Stimulated activated CD8-positive, alpha-beta memory T cell treated with anti-CD3 and anti-CD28 coated beads, Interleukin-15, amount 100 ng/mL, for 1 hour (primary cell): ENCODE measurements at places on chromosomes 5 and 9.

DNA sequence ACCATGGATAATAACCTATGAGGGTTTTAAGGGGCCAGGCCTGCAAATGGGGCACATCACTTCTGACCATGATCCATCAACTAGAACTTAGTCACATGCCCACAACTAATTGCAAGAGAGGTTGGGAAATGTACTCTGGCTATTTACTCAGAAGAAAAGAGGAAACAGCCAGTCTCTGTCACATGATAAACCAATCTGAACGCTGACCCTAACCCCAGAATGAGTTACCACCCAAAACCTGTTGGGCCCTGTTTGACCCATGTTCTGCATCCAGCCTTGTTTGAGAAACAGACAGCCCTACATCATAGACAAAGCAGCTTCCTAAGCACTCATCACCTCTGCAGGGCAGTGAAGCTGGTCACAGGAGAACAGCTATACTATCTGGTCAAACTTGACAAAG, 5.8 kb downstream of the MACROH2A1 start:
- no peak for DNase-seq

DNA sequence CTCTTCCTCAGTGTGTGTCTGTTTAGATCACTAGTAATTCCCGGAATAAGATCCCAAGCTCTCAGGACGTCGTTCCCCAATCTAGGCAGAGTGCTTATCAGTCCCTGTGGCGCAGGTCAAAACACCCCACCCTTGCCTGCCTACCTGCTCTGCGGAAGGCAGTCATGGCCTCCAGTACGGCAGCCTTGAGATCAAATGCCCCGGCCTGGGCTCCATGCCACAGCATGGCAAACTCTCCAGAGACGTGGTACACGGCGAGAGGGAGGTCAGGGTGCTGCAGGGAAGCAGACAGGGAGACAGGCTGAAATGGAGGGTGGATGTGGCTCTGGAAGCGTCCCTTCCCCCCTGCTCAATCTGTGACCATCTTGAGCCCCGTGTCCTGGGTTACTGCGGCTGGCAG, 12.0 kb upstream of the HDHD3 start:
- DNase-seq, result no peak

- no peak for DNase-seq
Observed at GRCh38 chr5:10505517-10506095, 58.3 kb upstream of the ANKRD33B start.

- no peak for DNase-seq
Observed at GRCh38 chr5:113271015-113271414, 163.8 kb downstream of the TSSK1B start.

DNA sequence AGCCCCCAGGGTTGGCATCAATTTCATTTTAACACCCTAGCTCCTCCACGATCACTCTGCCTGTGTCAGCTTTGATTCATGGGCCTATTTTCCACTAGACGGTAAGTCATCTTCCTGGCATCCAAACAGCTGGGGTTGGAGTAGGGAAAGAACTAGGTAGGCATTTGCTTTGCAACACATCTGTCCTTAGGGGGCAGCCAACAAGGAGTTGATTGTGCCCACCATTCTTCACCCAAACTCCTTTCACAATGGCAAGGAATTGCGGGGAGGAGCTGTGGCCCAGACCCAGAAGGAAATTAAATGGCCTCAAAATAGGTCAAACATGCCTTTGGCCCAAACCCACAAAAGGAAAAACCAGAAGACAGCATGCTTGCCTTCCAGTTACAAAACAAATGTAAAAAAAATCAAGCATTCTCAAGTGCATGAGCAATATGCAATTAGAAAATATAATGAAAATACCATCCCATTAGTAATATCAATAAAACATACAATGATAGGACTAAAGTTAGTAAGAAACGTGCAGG, 71.8 kb downstream of the NRG2 start:
- no peak for DNase-seq

DNA sequence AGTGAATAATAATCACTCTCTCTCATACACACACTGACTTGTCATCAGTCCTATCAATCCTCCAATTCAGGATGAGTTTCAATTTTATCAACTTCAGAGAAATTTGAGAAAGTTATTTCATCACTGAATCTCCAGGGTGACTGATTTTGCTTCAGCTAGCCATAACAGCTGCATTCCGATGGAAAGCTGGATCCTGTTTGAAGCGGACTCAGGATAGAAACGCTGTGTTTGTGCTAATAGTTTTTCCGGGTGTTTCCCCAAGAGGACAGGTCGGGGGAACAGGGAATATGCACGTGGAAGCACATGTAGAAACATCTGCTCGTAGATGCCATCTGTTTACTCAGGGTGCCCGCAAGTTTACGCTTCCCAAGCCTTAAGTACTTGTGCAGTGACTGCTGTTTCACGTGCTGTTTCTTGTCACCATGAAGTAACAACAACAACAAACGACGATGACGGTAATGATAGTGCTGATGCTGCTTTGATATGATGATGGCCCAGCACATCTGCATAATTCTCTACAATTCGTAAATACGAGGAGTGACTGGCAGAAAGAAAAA, 263.7 kb upstream of the DAPK1 start:
- no peak for DNase-seq

DNA sequence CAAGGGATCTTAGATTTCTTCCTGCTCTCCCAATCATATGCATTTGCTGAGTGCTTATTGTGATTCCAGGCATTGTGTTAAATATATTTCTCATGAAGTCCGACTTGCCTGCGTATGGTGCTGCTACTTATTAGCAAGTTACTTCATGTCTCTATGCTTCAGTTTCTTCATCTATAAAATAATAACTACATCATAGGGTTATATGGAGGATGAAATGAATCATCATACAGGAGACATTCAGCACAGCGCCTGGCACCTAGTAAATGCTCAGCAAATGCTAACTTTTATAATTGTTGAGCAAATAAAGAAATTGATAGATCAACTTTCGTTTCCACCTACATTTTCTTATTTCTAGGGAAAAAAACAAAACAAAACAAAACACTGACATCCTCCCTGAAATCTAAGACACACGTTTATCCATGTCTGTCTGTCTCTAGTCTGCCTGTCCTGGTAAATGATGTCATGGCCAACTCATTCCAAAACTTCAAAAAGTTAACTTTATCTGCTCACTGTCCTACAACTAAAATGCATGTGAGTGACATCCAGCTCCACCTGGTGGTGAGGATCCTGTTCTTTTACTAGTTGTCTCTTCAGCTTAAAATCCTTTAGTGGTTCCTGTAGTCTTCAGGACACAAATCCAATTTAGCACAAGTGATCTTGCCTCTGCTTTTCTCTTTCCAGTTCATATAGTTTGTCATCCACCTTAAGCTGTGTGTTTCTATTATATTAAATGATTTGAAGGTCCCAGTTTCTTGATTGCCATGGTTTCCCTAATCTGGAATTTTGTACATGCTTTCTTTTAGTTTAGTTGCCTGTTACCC, 27.7 kb downstream of the PPP3R2 start:
- DNase-seq, result no peak

DNA sequence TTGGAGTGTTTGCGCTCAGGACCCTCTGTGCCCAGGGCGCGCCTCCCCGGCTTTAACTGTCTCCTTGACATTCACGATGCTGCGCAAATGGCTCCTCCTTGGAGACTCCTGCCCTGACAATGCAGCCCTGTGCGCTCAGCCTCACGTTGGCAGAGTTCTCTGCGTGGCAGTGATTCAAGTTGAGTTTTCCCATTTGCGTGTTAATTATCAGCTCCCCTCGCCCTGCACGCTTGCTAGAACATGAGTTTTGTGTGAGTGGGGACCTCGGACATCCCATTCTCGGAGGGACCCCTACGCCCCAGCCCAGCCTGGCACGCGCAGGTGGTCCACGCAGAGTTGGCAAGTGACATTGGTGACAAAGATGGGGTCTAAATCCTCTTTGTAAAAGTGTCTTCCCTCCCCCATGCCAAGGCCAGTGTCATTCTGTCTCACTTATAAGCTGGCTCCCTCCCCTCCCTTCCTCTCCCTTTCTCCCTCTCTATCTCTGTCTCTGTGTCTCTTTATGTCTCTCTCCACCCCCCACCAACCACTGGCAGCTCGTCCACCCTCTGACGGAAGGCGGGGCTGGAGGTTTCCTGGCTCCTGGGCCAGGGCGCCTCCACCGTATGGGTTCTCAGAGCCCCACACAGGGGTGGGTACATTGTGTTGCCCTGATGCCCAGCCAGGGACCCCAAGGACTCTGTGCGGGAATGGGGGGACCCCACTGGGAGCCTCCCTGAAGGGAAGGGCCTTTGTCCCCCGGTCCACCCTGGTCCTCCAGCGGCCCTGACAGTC, 169.3 kb downstream of the OLFM1 start:
- no peak for DNase-seq

GRCh38 chr9:109977521-109977920, 197.5 kb downstream of the PALM2AKAP2 start:
- DNase-seq, result no peak

- no peak for DNase-seq
Observed at GRCh38 chr9:114250235-114250568, 72.7 kb upstream of the ORM1 start.

DNA sequence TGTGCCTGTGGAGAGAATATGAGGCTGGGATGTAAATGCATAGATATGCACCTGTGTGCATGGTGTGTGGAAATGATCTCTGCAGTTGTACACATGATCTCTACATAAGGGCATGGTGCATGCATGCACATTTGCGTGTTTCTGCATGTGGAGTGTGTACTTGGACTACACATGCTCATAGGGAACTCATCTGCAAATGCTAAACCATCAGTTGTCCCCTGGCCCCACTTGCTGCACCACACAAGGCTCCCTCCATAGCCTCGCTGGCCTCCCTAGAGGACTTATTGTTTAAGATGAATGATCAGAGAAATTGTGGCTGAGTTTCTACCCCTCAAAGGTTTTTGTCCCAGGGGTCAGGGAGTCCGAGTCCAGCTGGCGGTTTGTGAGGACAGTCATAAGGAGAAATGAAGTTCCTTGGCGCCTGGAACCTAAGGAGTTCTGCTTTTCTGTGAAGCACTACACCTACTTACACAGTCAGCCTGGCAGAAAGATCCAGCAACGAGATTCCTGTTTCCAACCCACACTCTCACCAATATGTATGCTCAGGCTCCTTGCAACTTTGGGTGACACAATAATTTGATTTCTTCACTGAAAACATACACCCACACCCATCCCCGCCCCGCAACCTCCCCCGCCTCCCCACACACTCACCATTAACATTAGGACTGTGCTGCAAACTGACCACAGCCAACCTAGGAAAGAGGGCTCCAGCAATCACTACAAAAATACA, 79.9 kb upstream of the CPEB4 start:
- no peak for DNase-seq

DNA sequence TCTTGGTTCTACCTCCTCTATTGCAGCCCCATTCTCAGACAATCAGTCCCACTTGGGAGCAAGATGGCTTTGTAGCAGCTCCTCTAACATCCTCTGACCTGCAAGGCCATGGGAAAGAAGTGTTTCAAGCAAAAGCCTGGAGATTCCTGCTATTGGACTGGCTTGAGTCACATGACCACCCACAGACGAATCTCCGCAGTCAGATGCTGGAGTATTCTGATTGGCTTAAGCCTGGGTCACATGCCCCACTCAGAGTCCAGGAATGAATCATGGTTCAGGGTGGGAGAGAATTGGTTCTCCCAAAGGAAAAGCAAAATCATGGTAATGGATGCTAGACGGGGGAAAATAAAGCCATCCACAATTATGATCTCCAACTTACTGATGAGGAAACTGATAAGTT, 22.6 kb upstream of the LMX1B start:
- no peak for DNase-seq

- no peak for DNase-seq
Observed at GRCh38 chr9:19517202-19517942, 108.6 kb downstream of the ACER2 start.

DNA sequence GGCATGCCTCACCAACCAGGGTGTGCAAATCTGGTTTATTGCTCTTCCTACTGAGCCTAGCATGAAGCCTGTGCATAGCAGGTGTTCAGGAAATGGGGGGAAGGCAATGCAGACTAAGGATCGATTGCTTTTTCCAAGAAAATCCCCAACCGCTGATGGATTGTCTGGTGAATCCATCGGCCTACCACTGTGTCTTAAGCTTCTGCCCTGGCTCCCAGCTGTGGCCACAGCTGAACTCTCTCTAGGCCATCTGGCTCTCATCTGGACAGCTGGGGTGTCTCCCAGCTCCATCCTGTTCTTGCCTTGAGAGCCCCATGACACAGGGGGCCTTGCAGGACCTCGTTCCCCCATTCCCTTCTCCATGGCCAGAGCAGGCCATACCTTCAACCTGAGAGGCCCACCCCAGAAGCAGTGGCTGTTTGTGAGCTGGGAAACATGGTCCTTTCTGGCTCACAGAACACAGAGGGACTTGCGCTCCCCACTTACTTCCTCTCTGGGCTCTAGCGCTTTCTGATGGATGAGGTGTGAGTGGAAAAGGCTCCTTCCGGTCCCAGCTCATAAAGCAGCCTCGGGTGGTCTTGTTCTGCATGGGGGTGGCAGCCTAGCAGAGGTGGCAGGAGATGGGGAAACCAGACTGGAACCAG, 41.8 kb downstream of the COL27A1 start:
- no peak for DNase-seq

DNA sequence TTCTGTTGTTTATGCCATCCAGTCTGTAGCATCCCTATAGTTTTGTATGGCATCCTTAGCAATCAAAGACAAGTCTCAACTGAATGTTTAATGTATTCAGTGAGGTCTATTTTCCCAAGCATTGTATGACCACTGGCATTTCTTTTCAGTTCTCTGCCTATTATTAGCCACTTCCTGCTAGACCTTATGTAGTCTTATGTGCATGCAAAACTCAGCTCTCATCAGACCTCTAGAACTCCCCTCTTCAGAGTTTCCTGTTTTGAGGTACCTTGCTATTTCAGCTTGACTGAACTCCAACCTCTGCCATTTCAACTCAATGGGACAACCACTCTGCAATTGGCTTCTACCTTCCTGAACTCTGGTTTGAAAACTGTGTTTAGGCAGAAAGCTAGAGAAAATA, 113.2 kb downstream of the SLC25A46 start:
- no peak for DNase-seq

GRCh38 chr9:115035841-115036612, 81.9 kb downstream of the TNC start:
- DNase-seq, result no peak

GRCh38 chr5:173970878-173971650, 17.9 kb upstream of the C5orf47 start:
- DNase-seq, result no peak

- no peak for DNase-seq
Observed at GRCh38 chr9:109182940-109183798, 16.1 kb upstream of the FRRS1L start.
